ENCODE measurements at places on chromosomes 13 and 19.

DNA sequence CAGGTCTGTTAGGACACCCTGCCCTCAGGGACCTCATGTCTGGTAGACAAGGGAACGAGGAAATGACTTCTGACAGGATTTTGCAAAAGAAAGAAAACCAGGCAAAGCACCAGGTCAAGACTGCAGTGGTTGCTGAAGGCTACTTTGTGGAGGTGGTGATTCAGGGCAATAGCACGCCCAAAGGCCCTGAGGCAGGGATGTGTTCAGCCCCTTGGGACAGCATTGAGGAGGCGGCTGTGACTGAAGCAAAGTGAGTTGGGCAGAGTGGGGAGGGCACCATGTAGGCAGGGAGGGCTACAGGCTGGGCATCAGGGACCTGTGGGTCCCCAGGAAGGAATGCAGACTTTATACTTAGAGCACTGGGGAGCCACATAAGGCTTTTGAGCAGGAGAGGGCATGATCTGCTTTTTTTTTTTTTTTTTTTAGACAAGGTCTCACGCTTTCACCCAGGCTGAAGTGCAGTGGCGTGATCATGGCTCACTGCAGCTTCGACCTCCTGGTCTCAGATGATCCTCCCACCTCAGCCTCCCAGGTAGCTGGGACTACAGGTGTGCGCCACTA is 10.8 kb upstream of the HOMER3 start:
- no peak for DNase-seq

- DNase-seq = no peak
Measured at GRCh38 chr13:36764957-36765356, 54.1 kb upstream of the RFXAP start.

- DNase-seq = no peak
Measured at GRCh38 chr19:17803264-17803896, 8.4 kb downstream of the B3GNT3 start.

DNA sequence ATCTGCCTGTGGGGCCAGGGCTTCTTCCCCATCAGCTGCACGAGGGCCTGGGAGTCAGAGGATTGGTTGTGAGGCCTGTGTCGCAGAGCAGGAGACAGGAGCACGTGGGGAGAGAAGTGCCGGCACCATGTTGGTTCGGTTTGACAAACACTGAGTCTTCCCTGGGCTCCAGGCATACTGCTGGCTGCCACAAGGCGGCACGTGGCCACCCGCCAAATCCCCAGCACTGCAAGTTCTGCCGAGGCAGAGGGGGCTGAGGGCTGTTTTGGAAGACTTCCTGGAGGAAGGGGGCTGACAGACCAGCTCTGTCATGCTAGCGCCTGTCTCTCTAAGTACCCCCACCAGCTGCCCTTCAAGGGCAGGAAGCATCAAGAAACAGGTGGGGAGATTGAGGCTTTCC is 9.5 kb downstream of the SHANK1 start:
- DNase-seq = no peak

DNA sequence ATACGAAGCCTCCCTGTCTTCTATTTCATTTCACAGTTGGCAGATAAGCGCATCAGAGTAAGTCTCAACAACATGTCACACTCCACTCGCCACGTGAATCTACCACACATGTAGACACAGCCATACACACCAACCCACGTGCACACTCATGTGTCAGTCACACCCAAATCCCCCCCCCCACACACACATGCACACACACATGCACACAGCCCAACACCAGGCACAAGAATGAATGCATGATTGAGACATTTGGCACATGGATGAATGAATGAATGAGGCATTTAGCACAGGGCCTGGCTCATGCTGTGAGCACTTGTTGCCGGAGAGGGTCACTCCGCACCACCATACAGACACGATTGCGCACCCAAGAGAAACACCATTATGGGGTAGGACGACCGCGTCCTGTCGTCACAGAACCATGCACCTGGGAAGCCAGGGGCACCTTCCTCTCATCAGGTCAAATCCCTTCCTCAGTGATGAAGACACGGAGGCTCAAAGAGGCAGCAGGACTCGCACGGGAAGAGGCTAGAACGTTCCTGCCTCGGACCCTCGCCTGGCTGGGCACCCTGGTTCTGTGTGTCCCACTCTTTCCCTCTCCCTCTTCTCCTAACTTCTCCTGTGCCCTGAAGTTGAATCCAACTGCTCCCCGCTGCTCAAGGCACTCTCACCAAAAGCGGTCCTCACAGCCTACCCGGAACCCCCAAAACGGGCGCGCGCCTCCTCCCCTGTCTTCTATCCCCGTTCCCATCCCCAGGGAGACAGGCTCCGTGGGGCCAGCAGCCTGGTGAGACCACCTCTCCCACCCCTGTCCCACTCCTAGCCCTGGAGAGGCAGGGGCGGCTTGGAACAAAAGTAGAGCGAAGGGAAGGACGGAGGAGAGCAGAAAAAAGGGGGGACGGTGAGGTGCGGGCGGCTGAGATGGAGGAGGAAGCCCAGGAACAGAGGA is 1.3 kb downstream of the MEIS3 start:
- no peak for DNase-seq

- DNase-seq = peak; percentile 94
Measured at GRCh38 chr19:8412783-8413628, at the start of gene MARCHF2. TSS of gene MARCHF2 (plus strand) at chr19:8413305. CDS start at chr19:8421841, 8,536 bp downstream.

- DNase-seq = no peak
Measured at GRCh38 chr19:32317086-32317485, 28.3 kb upstream of the ZNF507 start.

- peak; percentile 77 for DNase-seq
Measured at GRCh38 chr13:98328511-98328910, 151.4 kb upstream of the RNF113B start.

DNA sequence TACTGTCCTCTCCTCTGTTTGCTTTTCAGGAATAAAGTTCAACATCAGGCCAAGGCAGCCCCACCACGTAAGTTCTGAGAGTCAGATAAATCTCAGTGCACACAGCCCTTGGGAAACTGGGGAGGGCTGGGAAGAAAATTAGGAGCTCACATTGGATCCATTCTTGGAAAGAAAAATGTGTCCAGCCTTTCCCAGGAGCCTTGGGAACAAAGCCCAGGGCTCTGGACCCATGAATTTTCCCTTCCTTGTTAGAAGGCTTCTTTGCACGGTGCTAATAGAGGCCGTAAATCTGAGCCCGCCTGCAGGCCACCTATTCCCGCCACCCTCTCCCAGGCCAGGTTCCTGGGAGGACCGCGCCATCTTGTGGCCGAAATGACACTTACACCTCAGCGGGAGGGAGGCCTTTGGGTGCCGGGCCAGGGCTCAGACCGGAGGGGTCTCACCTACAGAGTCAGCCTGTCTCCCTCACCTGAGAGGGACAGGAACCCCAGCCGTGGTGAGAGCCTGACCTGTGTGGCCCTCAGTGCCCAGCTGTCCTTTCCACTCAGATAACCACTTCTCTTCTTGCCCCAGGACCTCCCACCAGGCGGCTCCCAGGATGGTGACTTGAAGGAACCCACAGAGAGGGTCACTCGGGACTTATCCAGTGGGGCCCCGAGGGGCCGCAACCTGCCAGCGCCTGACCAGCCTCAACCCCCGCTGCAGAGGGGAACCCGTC is 25.1 kb upstream of the KCTD15 start:
- DNase-seq = peak; percentile 74

GRCh38 chr13:29318741-29319140 is 276.7 kb downstream of the SLC7A1 start:
- no peak for DNase-seq

DNA sequence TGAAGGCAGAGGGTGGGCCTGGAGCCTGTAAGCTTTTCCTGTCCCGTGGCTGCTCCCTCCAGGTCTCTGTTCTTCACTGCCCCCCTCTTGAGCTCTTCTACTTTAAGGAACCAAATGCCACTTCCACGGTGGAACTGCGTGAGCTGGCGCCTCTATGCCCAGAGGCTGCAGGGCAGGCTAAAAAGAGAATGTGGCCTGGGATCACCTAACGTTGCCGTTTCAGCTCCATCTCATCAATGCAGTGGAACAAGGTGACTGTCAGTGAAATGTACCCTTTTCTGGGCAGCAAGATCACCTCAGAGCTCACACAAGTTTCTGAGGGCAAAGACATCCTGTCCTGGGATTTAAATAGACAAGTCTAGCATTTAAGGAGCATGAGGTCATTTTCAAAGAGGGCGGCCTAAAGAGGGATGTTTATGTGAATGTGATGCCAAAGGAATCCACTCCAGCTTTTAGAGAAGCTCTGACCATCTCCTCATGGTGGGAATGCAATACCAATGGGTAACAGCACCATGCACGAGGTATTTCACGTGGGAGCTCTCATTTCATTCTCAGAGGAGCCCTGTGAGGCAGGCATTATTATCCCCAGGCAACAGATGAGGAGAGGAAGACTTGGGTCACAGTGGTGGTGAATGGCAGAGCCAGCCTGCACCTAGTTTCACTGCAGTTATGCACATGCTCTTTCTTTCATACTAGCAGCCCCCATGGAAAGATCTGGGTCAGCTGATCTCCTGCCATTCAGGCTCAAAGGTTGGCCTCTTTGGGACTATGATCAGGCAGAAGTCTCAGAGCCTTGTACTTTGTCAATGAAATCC is 39.3 kb downstream of the RGCC start:
- DNase-seq = no peak

DNA sequence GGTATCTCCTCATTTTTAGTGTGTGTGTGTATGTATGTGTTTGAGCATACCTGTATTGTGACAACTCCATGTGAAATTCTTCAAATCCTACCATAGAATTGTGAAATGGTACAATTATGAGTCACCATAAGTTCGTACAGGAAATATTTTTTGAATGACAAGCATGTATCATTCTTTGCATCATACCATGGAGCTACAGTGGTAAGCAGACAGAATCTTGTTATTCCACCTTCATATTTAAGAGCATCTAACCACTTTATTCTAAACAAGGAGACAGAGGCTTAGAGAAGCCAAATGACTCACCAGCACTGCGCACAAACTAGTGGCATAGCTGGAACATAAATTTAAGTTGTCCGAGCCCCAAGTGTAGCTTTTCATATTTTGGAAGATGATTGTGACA is 4.5 kb upstream of the EPSTI1 start:
- no peak for DNase-seq

GRCh38 chr13:43021926-43022670 is 1.3 kb upstream of the DNAJC15 start:
- DNase-seq = no peak

- DNase-seq = no peak
Measured at GRCh38 chr19:3504735-3505134, 1.4 kb upstream of the FZR1 start.

GRCh38 chr19:41298348-41298964 is 11.5 kb upstream of the CCDC97 start:
- no peak for DNase-seq

DNA sequence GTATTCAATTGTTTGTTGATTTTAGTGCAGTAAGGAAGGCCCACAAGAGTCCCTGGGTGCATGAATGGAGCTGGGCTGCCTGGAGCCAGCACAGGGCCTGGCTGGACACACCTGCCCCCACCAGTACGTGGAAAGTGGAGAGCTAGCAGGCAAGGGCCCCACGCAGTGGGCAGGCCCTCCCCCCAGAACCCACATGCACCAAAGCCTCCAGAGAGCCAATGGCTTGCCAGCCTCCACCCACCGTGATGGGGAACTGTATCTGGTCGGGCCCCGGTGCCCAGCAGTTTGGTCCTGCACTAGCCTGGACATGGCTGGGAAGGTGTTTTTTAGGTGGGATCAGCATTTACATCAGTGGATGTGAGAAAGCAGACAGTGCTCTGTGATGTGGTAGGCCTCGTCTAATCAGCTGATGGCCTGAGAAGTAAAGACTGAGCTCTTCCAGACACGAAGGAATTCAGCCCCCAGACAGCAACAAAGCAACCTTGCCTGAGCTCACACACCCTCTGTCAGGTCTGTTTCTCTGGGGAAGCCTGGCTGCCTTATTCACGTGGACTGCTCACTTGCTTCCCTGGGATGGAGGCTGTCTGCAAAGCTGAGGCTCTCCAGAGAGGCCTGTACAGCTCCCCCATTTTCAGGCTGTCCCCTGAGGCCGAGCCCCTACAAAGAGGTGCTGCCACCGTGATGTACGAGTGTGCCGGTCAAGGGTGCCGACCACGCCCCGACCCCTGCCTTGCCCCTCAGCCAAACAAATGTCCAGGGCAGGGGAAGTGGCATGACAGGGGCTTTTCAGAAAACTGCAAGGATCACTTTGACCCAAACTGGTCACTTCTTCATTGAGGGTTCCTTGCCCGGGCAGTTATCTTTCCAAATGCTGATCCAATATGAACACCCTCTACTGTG is 27.5 kb downstream of the RAB20 start:
- no peak for DNase-seq

GRCh38 chr19:46737298-46737654 is 8.6 kb upstream of the FKRP start:
- DNase-seq = no peak

GRCh38 chr13:113402471-113403254 is 38.7 kb upstream of the GRTP1 start:
- no peak for DNase-seq

DNA sequence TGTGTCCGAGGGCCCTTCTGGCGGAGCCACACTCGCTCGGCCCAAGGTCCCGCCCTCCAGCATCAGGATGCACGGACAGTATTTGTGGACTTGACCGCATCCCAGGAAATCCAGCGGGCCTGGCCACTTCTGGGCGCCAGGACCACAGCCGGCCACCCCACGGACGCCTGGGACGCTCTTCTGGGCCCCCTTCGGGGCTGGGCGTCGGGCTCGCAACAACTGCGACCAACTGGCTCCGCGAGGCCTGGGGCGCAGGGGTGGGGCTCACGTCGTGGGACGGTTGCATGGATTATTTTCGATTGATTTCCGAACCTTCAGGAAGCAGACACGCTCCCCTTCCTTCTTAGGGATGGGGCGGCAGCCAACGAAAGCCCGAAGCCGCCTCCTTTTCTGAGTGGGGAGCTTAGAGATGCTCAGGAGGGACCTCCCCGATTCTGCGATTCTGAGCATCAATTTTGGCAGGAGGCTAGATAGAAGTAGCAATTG is 521 bp upstream of the NUP58 start:
- no peak for DNase-seq

- DNase-seq = no peak
Measured at GRCh38 chr19:33382982-33383381, 9.5 kb downstream of the CEBPG start.

DNA sequence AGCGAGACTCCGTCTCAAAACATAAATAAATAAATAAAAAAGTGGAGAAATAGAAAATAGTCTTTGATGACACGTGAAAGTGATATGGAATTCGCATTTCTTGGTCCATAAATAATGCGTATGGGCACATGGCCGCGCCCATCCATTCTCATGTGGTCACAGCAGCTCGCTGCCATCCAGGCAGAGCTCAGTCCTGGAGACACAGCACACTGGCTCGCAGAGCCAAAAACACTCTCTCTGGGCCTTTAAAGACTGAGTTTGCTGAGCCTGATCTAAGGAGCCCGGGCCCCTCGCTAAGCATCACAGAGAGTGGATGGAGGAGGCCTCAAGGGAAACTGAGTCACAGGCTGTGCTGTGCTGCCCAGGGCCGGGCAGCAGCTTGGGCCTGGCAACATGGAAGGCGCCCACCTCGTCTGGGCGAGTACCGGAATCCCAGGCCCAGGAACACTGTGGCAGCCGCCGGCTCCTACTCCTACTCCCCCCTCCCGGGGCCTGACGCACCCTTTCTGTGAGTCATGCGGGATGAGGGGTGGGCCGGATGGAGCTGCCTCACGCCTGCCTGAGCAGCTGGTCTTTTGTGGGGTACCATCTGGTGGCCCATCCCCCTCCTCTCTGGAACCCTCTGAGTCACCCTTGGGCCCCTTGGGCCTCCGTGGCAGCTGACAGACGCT is 28.9 kb upstream of the CACTIN start:
- no peak for DNase-seq

- no peak for DNase-seq
Measured at GRCh38 chr13:77031656-77032243, 4.8 kb upstream of the FBXL3 start.
